ENCODE measurements at places on chromosomes 5 and 9.

DNA sequence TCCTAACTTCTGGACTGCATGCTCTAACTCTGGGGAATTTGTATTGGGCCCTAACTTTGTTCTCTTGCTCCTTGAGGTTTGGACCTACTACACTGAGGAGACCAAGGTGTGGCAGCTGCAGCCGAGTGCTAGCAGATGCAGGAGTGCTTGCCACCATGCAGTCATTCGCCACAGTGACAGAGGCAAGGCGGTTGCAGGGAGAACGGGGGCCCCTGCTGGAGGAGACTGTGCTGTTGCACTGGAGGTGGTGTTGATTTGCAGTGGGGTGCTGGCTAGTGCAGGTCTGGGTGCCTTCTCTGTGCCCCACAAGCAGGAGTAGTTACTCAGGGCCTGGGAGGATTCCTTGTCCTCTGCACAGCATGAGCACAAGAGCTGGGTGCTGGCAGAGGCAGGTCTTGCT is 22.4 kb upstream of the DIRAS2 start:
- no peak for DNase-seq

GRCh38 chr5:111676926-111677415 is 80.0 kb downstream of the NREP start:
- no peak for DNase-seq

- no peak for DNase-seq
These were observed 35.4 kb upstream of the AKNA start for GRCh38 chr9:114423181-114423580.

- DNase-seq = no peak
These were observed 7.1 kb downstream of the PLCXD3 start for GRCh38 chr5:41503310-41503709.

- DNase-seq = no peak
These were observed 6.9 kb downstream of the CXCL14 start for GRCh38 chr5:135571902-135572301.

DNA sequence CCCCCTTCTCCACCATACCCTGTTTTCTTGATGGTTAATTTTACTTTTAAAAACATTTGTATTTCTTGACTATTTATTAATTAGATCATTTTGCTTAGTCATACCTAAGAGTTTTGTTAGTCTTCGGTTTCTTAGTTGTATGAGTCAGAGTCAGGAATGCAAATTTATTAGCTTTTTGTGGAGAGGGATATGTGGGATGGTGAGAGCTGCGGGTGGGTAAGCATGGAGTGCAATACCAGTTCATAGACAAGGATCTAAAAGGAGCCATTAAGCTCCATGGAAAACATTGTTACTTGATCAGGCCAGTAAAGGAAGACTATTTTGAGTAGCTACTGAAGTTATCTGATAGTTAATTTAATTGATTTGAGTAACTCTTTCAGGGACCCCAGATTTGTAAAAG is 77.5 kb downstream of the ZSWIM6 start:
- no peak for DNase-seq
